Left colon (tissue), 2 donors: ENCODE measurements at places on chromosomes 1 and 21. TPM values are rescaled to one million over a fixed set of nuclear protein-coding genes. Genes with fewer than 3 reads are reported as not detected.

GRCh38 chr1:204294357-204294756 is 65.4 kb downstream of the PLEKHA6 start:
- no peak for DNase-seq

DNA sequence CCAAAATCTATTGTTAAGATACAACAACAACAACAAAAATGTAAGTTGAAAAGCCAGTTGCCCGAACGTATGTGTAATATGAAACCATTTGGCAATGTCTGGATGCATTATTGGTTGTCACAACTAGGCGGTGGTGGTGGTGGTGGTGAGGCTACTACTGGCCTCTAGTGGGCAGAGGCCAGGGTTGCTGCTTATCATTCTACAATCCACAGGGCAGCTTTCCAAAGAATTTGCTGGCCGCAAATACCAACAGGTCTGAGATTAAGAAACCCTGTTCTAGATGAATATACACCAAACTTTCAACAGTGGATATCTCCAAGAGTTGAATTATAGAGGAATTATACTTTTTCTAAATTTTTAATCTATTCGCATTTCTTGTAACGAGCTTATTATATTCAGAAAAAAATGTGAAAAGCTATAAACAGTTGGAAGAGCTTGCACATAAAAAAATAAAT is 26.8 kb upstream of the ZNF697 start:
- DNase-seq = peak; percentile 46

- DNase-seq = no peak
Measured at GRCh38 chr1:212119863-212120262, 84.3 kb downstream of the DTL start.

- no peak for DNase-seq
Measured at GRCh38 chr1:184315254-184315653, 71.6 kb upstream of the C1orf21 start.

DNA sequence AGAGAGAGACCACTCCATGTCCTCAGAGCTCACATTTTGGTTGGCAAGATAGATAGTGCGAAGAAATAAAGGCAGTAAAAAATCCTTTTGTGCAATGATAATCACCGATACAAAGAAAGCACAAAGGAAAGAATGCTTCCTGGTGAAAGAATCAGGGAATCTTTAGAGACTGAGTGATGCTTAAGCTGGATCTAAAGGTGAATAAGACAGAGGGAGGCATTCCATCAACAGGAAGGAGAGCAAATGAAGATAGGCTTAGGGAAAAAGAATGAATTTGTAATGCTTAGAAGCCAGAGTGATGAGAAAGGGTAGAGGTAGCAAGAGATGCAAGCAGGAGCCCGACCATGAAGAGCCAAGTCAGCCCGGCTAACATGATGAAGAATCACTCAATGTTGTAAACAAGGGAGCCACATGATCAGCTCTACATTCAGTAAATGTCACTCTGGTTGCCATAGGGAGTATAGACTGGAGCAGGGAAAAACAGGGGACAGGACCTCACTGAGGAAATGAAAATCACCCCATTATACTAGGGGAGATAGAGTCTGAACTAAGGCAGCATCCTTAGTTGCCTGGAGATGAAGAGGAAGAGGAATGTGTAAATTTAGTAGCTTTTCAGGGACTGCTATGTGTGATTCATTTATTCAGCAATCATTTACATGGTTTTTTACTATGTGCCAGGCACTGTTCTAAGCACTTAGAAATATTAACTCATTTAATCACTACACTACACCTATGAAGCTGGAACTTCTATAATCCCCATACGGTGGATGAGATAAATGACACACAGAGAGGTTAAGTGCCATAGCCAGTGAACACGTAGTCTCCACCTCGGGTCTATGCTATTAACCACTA is 402.6 kb upstream of the NFIA start:
- DNase-seq = no peak

- no peak for DNase-seq
Measured at GRCh38 chr1:84069236-84069845, 70.4 kb upstream of the TTLL7 start.

DNA sequence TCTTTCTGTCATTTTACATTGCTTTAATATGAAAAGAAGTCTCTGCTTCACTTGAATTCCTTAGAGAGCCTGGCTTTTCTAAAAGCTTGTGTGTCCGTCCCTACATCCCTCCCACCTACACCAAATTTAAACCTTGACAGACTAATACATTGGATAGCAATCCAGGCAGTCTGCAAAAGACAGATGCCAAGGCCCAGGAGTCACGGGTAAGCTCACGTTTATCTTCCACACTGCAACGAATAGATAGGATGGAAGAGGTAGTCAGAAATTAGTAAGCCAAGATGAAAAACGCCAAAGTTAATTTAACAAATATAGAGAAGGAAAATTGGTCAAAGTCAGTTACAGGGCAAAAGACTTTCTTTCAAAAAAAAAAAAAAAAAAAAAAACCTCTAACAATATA is 338.1 kb downstream of the SMYD3 start:
- no peak for DNase-seq

DNA sequence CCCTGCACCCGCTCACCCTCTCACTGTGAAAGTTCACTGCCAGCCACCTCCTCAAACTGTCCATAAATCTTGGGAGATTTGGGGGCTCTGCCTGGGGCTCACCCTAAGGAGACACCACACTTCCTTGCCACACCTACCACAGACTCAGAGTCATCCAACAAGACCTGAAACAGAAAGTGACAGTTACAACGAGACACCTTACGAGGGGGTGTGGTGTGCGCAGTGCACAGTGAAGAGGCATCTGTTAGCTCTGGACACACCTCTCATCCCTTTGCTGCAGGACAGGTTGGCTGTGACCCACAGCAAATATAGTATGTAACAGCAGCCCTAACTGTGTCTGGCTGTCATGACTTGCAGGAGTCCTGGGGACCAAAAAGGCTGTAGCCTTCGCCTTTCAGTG is 190.2 kb downstream of the NR5A2 start:
- peak; percentile 30 for DNase-seq

DNA sequence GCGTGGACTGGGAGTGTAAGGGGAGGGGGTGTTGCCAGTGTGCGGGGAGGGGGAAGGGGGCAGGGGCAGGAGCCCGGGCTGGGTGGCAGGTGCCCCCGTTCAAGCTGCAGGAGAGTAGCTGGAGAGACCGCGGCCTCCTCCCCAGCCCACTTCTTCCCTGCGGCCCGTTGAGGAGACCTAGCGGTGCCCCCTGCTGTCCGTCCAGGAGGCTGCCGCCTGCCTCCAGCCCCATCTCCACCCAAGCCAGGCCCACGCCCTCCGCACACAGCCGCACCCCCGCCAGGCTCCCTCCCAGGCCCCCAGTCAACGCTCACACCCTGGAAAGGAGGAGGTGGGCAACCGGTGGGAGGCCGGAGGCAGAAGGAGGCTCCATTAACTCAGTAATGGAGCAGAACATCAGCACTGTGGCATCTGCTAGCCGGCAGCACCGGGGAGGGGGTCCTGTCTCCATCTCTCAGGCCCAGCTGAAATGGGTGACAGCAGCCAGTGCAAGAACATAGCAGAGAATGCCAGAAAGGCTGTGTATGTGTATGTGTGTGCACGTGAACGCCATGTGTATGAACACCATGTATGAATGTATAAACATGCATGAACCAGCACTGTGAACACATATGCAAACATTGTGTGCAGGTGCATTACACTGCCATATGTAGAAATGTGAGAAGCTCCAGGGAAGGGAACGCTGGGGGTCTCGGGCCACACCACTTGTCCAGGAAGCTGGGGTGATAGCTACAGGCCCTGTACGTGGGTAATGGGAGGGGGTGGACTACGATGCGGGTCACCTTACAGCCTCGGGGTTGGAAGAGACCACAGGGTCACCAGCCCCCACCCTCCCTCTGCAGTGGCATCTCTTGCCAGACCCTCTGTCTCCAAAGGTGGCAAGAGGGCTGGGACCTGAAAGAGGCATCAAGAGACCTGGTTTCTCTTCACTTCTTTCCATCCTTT is 84.6 kb downstream of the SYT2 start:
- DNase-seq = peak; percentile 81

DNA sequence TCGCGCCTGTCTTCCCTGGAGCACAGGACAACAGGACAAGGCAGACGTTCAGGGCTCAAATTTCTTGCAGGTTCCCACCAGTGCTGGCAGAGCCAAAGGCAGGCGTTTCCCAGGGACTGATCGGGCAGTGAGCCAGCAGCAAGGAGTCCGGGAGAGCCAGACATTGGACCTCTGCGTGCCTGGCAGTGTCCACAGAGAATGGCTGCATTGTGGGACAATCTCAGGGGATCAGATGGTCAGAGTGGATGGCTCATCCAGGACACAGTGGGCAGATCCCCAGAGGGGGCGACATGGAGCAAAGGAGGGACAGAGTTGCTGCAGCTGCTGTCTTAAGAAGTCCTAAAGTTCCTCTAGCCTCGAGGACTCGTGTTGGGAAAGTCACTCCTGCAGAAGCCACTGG is 4.6 kb downstream of the TMEM63A start:
- peak; percentile 78 for DNase-seq

- no peak for DNase-seq
Measured at GRCh38 chr1:203799971-203800370, 4.5 kb downstream of the ZBED6 start.

DNA sequence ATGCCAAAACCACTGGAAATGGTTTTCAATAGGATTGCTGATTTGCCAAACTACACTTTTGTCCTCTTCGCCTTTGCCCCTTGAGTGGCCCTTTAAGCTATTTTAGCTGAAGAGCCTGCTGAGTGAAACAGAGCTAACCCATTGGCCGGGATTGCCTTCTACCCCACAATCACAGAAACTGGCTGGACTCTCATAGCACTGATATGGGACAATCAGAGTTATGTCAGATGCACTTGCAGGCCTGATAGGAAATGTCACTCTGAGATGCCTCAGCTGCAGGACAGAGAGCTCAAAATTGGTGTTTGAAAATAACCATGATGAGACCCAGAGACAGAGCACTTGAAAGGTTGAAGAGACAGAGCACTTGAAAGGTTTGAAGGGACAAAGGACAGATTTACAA is 354.4 kb downstream of the BRINP2 start:
- DNase-seq = no peak

DNA sequence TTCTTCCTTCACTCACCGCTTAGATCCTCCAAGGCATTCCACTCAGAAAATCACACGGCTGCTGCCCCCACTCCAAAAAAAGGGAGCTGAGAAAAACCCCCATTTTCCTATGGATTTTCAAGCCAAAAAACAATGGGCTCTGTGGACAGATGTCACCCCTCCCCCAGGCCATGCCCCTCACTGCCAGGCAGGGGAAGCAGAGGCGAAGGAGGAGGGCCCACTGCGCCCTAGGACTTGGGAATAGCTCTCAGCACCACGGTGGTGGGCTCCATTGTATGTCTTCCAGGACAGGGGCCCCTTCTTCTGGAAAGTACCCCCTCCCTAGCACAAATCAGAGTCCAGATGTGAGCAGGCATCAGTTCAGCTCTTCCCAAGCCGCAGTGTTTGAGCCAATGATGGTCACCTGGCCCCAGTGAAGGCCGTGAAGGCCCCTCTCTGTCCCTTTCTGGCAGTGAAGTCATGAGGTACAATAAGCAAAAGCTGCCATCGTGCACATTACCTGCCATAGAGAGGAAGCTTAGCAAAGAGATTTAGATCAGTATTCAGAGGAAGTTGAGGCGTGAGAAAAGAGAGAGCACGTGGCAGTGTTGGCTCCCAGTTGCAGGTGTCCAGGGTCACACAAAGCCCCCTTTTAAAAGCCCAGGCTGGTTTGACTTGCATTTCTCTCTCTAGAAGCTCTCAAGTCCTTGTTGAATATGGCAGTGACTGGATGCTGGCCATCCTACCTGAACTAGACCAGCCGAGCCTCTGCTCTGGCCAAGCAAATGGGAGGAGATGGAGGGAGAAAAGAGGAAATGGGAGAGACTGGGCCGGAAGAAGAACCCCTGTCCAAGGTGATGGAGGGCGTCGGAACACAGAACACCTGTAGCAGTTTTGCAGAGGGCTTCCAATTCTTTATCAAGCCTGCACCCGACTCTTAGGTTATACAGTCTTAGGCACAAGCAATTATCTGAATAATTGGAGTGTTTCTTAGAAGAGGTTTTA is 149.0 kb downstream of the TOMM20 start:
- DNase-seq = peak; percentile 32

The MTF1 gene
- total RNA-seq = 37.9 TPM

The ASPM gene
- total RNA-seq = 2.7 TPM

The EDN2 gene
- total RNA-seq = 4.8 TPM

The S100A7A gene
- total RNA-seq = not detected

The HFM1 gene
- total RNA-seq = 0.09 TPM

The LDLRAD2 gene
- 0.39 TPM for total RNA-seq
